Activated CD4-positive, alpha-beta T cell treated with anti-CD3 and anti-CD28 coated beads, Interleukin-2, amount 50 U/mL, for 24 hours (primary cell): ENCODE measurements at places on chromosomes 6 and 20.

DNA sequence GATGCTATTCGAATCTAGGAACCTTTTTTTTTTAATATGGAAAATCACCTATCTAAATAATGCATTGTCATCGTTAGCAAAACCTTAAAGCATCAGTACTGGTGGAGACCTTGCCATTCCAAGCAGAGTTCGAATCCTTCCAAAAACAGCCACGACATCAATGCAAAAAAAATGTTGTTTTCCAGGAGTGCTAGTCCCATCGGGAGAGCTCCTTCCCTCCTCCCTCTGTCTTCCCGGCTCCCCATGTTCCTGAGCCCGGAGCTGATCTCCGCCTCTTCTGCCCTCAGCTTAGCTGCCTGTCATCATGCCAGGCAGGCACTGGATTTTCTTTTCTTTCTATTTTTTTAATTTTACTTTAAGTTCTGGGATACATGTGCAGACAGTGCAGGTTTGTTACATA is 153.6 kb upstream of the QKI start:
- DNase-seq: no peak

- DNase-seq: no peak
Observed at GRCh38 chr6:29981211-29981812, 39.0 kb downstream of the HLA-A start.

DNA sequence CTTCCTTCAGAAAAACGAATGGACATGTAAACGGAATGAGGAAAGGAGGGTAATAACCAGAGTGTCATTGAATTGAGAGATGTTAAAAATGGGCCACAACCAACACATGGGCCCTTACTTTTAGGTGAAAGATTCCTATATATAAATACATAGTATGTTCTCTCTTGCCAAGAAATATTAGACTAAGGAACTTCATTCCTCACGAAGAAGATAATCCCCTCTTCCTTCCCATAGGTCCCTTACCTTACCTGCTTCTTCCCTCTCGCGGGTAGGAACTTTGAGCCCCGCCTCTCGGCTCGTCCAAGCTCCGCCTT is 295 bp upstream of the TBC1D22B start:
- DNase-seq: no peak

DNA sequence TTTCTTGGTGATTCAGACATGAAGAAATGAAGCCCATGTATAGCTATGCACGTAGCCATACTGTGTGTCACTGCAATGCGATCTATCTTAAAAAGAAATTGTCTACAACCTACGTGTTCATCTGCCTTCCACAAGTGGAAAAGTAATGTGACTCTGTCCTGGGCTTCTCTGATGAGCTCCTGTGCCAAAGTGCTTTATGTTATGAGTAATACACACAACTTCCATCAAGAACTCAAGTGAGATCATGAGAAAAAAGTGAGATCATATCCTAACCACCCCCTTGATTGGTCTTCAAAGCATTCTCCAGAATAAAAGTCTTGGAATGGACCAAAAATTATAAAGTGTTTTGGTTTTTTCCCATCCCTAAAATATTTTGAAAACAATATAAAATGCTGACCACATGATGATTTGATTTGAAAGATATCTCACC is 114.3 kb downstream of the DST start:
- no peak for DNase-seq

GRCh38 chr6:29564875-29565274 is 5.3 kb upstream of the UBD start:
- DNase-seq: no peak

- no peak for DNase-seq
Observed at GRCh38 chr6:148854096-148854495, 107.3 kb downstream of the UST start.

GRCh38 chr20:50506270-50506579 is 4.0 kb upstream of the PTPN1 start:
- no peak for DNase-seq

- no peak for DNase-seq
Observed at GRCh38 chr6:143549949-143550268, 38.4 kb upstream of the FUCA2 start.

GRCh38 chr6:137697267-137697938 is 169.7 kb upstream of the TNFAIP3 start:
- no peak for DNase-seq

- DNase-seq: no peak
Observed at GRCh38 chr20:39890697-39891096, 798.3 kb downstream of the MAFB start.

DNA sequence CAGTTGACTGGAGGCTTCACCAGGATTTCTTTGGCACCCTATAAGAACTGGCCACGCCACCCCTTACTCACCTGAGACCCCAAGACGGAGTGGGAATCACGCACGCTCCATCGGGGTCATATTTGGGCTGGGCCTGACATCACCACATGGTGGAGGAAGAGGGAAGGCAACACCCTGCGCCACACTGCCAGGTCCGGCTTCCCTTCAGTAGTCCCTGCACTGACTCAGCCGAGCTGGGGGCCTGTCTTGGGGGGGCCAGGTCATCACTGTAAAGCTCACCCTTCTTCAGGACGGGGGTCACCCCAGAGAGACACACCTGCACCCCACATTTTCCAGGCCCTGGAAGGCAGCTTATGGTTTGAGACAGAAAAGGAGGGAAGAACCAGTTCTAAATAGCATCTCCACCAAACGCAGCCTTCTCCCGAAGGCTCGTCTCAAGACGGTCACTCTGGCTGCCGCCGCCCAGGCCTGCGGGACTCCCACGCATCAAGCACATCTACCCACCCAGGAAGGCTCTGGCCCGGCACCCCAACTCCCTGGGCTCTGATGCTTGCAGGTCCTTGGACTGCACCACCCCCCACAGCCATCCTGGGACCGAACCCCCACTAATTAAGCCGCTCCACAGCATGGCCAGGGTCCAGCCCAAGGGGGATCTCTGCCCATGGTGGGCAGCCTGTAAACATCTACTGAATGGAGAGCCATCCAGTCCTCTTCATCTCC is 51.8 kb downstream of the GINS1 start:
- DNase-seq: no peak

- no peak for DNase-seq
Observed at GRCh38 chr6:9204171-9204570, 768.8 kb upstream of the SLC35B3 start.

GRCh38 chr6:71481801-71482200 is 193.2 kb downstream of the OGFRL1 start:
- no peak for DNase-seq

GRCh38 chr6:152948150-152948768 is 34.6 kb downstream of the FBXO5 start:
- DNase-seq: no peak

- no peak for DNase-seq
Observed at GRCh38 chr20:24736131-24736843, 212.8 kb upstream of the CST7 start.

GRCh38 chr6:901696-902460 is 208.9 kb upstream of the EXOC2 start:
- no peak for DNase-seq

- DNase-seq: no peak
Observed at GRCh38 chr6:79158856-79159516, 75.5 kb downstream of the HMGN3 start.
